ENCODE measurements at places on chromosomes 16 and 17. TPM values are rescaled to one million over a fixed set of nuclear protein-coding genes. Genes with fewer than 3 reads are reported as not detected.

VMO1 gene
- 1.6 TPM for polyA plus RNA-seq

GOT2 gene
- 44.7 TPM for polyA plus RNA-seq

HOXB1 gene
- not detected for polyA plus RNA-seq

ZG16 gene
- not detected for polyA plus RNA-seq

KRTAP3-2 gene
- polyA plus RNA-seq: not detected

CHTF18 gene
- polyA plus RNA-seq: 31.2 TPM

ERN2 gene
- polyA plus RNA-seq: not detected

KRTAP4-3 gene
- not detected for polyA plus RNA-seq

QPRT gene
- 2.7 TPM for polyA plus RNA-seq

GCGR gene
- not detected for polyA plus RNA-seq

GLP2R gene
- polyA plus RNA-seq: not detected

TMEM204 gene
- polyA plus RNA-seq: not detected

PROCA1 gene
- 18.8 TPM for polyA plus RNA-seq

All from neural cell (in vitro differentiated cells).